NCI-H1417 (cell line): ENCODE measurements at places on chromosomes 6 and 20.

DNA sequence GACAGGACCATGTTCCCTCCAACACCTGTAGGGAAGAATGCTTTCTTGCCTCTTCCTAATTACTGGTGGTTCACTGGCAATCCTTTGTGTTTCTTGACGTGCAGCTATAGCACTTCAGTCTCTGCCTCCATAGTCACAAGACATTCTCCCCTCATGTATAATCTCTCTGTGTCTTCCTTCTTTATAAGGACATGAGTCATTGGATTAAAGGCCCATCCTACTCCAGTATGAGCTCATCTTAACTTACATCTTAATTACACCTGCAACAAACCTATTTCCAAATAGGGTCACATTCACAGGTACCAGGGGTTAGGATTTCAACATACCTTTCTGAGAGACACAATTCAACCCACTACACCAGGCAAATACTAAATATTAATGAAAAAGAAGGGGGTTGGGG, 213.6 kb downstream of the RNGTT start:
- DNase-seq = no peak

- no peak for DNase-seq
Measured at GRCh38 chr6:151239603-151240035, at the start of gene AKAP12. Gene AKAP12, plus strand, starts transcription at chr6:151239967. Its CDS starts 596 bp downstream, at chr6:151240563.

GRCh38 chr6:13513626-13514502, 26.5 kb upstream of the GFOD1 start:
- DNase-seq = no peak

DNA sequence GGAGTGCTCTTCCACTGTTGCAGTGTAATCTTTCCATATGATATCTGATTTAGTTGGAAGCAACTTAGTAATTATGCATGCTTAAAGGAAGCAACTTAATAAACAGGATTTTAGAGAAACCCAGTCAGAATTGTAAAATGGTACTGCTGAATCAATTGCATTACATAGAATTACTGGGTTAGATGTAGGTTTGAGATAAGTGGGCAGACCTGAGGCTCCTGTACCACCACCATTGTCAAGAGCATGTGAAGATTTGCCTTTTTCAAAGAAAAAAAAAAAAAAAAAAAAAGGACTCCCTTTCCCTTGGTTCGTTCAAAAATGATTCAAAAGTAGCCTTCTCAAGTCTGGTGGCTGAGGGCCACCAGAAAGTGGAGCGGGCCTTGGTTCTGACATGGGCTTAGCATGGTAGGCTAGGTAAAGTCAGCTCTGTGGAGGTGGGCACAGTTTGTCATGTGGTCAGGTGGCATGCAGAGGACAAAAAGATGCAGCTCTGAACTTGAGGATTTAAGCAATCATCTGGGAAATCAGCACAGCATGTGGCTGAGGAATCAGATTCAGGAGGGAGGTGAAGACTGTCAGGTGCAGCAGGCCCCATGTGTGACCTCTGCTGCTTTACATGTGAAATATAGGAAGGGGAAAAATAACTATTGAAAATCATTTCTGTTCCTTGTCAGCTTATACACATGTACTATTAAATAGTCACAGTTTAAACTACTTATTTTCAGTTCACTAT, 32.4 kb downstream of the ARID1B start:
- no peak for DNase-seq

GRCh38 chr6:7145885-7146828, 38.4 kb downstream of the RREB1 start:
- DNase-seq = no peak

GRCh38 chr20:53001498-53002301, 29.5 kb downstream of the TSHZ2 start:
- DNase-seq = no peak

GRCh38 chr6:101572627-101573026, 179.1 kb downstream of the GRIK2 start:
- no peak for DNase-seq

DNA sequence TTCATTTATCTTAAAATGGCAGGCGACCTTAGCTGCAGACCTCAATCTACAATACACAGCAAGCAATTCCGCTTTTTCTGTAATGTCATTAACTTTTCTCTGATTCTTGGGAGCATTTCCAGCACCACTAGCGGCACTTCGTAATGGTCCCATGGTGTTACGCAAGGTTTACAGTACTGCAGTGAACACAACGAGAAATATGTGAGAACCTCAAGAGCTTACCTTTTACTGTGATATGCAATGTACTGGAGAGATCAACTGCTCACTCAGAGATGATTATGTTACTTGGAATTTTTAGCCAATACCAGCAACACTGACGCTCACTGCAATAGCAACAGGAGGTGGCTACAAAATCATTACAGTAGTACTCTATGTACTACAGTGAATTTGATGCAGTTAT, 2.8 kb upstream of the CEP43 start:
- no peak for DNase-seq

DNA sequence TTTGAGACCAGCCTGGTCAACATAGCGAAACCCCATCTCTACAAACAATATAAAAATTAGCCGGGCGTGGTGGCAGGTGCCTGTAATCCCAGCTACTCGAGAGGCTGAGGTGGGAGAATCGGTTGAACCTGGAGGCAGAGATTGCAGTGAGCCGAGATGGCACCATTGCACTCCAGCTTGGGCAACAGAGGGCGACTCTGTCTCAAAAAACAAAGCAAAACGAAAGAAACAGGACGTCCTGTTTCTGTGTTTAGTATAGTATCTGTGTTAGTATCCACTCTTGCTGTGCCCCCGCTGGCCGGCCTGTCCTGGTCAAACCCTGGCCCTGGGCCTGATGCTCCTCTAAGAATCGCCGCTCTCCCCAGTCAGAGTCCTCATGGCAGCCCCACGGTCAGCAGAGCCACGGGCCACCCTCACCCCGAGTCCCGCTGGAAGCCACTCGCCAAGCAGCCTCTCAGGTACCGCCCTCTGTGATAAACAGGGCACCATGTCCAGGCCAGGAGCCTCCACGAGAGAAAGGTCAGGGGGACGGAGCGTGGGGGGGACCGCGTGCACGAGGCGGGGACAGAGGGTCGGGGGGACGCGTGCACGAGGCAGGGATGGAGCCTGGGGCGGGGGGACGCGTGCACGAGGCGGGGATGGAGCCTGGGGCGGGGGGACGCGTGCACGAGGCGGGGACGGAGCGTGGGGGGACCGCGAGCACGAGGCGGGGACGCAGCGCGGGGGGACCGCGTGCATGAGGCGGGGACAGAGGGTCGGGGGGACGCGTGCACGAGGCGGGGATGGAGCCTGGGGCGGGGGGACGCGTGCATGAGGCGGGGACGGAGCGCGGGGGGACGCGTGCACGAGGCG, 384.5 kb downstream of the SMOC2 start:
- no peak for DNase-seq

- DNase-seq = no peak
Measured at GRCh38 chr6:87115402-87116135, 20.7 kb upstream of the CGA start.

DNA sequence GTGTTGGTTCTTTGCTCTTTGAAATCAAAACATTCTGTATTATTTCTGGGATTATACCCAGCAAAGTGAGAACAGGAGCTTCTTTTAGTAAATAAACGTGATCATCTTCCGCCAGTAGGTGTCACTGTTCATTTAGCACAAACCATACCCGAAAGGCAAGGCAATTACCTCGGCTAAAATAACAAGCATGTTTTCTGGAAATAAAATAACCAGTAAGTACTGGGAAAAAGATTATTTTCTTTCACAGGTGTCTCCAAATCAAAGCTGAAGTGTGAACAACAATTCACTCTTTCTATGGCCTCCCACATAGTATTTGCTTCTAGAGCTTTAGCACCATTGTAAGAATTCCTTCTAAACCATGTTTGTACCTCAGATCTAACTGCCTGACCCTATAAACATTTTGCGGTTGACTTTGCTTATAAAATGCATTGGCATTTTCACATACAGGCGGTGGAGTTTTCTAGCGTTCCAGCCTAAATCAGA, 144.6 kb upstream of the AGPAT4 start:
- DNase-seq = peak; percentile 89

- DNase-seq = no peak
Measured at GRCh38 chr6:139522511-139523220, 148.2 kb upstream of the CITED2 start.

DNA sequence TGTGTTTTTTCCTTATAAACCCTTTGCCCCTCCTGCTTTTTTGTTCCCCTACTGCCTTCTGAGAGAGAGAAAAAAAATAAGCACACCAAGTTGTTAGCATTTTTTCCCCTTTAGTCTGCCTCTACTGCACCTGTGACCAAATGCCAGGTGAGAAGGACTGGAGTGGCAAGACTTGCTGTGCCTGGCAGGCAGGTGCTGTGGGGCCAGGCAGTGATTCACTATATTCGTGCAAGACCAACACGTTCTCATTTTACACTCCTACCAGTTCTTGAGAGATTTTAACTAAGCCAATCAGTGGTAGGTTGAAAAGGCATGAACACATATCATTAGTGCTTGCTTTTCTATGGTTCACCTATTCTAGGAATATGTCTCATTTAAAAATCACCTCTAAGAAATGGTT, 109.7 kb downstream of the FIG4 start:
- DNase-seq = no peak

DNA sequence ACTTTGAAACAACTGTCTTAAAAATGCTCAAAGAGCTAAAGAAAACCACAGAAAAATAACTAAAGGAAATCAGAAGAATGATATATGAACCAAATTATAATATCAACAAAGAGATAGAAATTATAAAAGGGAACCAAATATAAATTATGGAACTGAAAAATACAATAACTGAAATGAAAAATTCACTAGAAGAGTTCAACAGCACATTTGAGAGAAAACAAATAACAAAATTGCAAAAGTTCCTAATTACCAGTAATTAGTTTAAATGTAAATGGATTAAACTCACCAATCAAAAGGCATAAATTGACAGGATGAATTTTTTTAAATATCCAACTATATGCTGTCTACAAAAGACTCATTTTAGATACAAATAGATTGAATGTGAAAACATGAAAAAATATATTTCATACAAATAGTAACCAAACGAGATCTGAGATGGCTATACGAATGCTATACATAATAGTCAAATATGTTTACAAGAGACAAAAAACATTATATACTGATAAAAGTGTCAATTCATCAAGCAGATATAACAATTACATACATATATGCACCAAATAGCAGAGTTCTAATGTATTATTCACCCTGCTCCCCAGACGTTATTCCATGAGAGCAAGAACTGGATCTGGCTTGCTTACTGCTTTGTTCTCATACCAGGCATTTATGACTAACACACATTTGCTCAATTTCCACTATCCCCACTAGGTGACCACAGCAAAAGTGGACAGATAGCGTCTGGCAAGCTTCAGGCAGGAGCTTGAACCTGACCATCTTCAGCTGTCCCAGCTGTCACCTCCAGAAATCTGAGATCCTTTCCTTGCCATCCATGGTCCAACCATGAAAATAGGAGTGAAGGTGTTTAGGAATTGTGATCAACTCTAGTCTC, 72.4 kb upstream of the SIRPA start:
- no peak for DNase-seq

GRCh38 chr20:57884956-57885355, 175.1 kb upstream of the PMEPA1 start:
- no peak for DNase-seq

DNA sequence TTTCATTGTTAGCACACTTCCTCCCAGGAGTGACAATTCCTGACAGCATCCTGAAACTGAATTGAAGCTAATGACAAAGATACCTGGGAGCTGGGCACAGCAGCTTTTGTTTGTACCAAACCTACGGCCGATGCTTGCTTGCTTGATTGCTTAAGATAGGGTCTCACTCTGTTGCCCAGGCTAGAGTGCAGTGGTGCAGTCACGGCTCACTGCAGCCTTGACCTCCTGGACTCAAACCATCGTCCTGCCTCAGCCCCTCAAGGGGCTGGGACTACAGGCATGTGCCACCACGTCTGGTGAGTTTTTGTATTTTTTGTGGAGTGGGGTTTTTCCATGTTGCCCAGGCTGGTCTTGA, 84.7 kb upstream of the SCP2D1 start:
- no peak for DNase-seq

DNA sequence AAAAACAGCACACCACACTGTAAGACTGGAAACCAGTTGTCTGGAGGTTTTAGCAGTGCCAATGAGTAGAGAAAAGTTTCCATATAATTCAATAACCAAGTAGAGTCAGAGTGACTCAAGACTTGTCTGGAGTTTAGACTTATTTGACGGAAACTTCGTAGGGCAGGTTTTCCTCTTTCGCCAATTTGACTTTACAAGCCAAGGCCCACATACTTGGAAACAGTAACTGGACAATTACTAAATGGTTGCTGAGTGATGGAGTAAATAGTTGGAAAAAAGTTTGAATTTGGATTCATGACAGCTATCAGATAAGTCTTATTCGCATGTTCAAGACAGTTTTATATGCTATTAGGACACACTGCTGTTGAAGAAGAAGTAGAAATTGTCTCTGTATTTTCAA, 48.1 kb upstream of the CTAGE9 start:
- DNase-seq = no peak

DNA sequence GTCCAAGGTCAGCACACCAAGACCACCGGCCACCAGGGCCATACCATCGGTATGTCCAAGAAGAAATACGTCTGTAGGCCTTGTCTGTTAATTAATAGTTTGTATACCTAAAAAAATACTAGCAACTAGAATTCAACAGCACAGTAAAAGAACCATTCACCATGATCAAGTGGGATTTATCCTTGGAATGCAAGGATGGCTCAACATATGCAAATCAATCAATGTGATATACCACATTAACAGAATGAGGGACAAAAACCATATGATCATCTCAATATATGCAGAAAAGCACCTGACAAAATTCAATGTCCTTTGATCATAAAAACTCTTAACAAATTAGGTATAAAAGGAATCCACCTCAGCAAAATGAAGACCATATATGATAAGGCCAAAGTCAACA, 24.4 kb downstream of the RPP40 start:
- no peak for DNase-seq

- peak; percentile 45 for DNase-seq
Measured at GRCh38 chr6:3026791-3027626, 27.3 kb downstream of the NQO2 start.

- DNase-seq = no peak
Measured at GRCh38 chr6:114537977-114538376, 195.2 kb upstream of the HS3ST5 start.

GRCh38 chr20:9835302-9835701, 3.6 kb downstream of the PAK5 start:
- no peak for DNase-seq

DNA sequence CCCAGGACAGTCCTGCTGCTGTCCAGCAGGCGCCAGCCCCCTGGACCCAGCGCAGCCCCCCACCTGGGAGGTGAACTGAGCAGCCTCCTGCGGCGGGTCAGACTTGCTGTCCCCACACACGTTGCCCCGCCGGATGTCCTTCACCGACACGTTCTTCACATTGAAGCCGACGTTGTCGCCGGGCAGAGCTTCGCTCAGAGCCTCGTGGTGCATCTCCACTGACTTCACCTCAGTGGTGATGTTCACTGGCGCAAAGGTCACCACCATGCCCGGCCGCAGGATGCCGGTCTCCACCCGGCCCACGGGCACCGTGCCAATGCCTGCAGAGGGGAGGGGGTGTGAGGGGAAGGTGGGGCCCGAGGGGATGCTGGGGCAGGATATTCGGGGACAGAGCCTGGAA, 8.5 kb downstream of the EEF1A2 start:
- no peak for DNase-seq
